ENCODE measurements at places on chromosomes 5 and 9.
A peak's percentile ranks its signal among the peaks of the same experiment; 100 is the strongest.

DNA sequence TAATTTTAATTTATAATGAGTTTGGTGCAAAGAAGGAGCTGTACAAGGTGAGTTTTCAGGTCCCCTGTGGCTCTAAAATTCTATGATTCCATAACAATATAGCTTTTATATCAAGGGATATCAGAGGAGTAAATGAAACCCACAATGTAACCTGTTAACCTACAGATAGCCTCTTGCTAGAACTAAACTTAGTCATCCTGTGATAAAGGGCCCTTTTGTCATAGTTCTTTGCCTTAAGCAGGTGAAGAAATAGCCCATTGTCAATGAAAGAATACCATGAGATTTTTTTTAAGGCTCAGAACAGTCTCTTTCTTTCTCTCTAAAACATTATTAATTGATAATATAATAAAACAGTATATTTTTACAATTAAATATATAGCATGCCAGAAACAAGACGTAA lies 127.8 kb downstream of the NFIB start:
- no peak for DNase-seq

- peak; percentile 72 for DNase-seq
Observed at GRCh38 chr9:70411930-70412831, 2.3 kb downstream of the KLF9 start.

- DNase-seq, result no peak
Observed at GRCh38 chr5:67268231-67269021, 71.8 kb upstream of the CD180 start.

DNA sequence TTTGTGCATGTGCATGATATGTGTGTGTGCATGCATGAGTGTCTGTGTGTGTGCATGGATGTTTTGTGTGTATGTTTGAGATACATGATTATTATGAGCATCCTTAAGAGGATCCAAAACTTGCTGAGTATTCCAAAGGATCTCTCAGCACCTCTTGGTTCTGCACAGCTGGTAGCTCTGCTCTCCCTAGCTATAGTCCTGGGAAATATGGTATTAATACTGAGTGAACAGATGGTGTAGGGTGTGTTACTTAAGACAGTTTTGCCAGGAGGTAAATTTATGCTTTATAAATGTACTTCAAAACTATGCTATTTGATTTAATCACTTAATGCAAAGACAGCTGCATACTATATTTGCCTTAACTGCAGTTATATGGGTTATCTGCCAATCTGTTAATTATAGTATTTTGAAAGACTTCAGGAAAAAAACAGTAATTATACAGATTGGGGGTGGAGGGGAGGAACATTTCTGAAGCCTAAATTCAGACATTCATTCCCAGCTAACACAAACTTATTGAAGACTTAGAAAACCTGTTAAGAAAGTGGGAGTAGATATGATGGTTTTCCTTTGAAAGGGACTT lies 215.5 kb downstream of the MPDZ start:
- no peak for DNase-seq

- no peak for DNase-seq
Observed at GRCh38 chr5:94893412-94894135, 275.1 kb downstream of the SLF1 start.

Measured in activated naive CD4-positive, alpha-beta T cell treated with Interleukin-2 at 50 U/mL for 16 hours (primary cell).